ENCODE measurements at places on chromosomes 5 and 9.

GRCh38 chr9:87681271-87682061, 44.5 kb upstream of the CTSL start:
- no peak for DNase-seq

DNA sequence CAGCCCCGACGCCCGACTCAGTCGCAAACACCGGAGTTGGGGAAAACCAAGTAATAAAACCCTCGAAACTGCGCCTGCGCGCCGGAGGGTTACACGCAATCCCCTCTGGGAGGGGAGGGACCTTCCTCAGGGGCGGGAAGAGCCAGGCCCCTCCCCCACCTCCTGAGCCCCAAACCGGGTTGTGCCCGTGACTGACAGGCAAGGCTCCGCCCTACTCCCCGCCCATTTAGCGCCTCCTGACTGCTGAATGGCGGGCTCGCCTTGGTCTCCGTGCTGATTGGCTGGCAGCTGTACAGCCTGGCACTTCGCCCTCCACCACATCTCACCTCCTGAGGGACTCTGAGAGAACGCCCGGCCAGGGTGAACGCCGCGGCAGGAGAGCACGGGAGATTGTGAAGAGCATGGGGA, at the start of gene PRDM9:
PRDM9 (plus strand) TSS at position 332 of the 408 bp plus-strand sequence. CDS start 1,425 bp downstream, outside the sequence.
- no peak for DNase-seq

DNA sequence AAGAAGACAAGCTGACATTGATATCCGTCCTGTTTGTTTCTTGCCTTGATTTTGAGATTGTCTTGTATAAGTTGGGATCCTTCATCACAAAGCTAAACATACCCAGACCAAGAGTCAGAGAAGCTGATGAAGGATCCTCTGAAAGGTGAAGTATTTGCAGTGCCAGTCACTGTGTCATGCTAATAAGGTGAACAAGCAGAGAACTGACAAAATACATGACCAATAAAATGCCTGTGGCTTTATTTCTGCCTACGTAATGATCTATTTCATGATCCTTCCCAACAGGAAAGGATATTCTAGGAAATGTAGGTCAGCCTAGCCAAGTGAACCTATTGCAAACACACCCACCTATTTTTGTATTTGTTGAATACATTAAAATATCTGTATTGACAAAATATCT, 351.3 kb upstream of the CDH9 start:
- DNase-seq = no peak

DNA sequence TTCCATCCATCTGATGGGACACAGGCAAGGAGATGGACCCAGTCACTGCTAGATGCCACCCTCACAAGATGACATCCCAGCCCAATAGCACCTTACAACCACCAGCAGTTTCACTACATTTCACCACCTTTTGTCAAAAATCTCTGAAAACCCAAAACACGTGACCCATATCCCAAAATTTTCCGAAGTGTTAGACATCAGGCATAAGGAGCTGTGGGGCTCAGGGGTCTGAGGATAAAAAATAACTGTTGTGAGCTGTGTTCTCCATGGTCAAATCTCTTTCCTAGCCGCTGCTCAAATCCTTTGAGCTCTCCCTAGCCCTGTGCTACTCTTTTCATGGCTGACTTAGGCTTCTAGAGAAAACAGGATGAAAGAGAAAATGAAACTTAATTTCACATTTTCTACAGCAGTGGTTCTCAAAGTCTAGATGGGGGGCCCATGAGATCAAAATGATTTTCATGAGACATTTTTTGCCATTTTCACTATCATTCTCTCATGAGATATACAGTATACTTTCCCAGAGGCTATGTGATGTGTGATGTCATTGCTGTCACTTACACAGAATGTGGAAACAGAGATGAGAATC, 40.7 kb downstream of the TIMD4 start:
- DNase-seq = no peak

- no peak for DNase-seq
Observed at GRCh38 chr9:35357116-35357515, 132.8 kb upstream of the RUSC2 start.

All from AG08396 (cell line).